Anterior cingulate cortex (tissue), 58 donors: ENCODE measurements at places on chromosomes 7 and 10.

DNA sequence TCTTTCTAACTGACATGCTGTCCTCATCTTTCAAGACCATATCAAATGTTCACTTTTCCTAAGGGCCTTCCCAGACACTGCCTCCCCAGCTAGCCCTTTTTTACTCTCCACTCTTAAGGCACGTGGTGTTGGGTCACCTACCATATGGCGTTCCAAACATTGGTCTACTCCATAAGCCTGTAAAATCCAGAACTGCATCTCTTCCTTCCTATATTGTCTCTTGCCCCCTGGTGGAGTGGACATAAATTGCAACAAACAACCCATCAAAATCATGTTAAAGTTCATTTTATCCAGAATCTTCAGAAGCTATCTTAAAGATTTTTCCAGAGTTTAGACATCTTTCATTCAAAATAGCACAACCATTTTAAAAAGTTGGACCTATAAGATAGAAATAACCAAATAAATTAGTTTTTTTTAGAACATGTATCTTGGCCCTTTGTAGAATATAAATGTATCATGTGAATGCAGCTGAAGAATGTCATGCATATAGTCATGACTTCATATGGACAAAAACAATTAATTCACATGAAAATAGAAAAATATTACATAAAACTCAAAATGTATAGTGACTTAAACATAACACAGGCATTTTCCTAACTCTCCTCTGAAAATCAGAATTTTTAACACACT lies 180.6 kb upstream of the CHRM2 start:
- no peak for DNase-seq

DNA sequence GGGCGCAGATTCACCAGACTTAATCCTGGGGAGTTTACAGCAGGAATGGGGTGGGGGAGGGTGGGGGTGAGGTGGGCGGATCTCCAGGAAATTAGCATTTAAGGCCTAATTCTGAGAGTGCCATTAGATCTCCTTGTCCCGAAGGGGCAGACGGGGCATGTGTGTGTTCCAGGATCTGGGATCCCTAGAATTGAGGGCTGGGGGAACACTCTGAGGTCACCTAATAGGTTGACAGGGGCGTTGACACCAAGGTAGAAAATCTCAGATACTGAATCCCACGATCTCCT lies 9.4 kb upstream of the EPHB4 start:
- no peak for DNase-seq

DNA sequence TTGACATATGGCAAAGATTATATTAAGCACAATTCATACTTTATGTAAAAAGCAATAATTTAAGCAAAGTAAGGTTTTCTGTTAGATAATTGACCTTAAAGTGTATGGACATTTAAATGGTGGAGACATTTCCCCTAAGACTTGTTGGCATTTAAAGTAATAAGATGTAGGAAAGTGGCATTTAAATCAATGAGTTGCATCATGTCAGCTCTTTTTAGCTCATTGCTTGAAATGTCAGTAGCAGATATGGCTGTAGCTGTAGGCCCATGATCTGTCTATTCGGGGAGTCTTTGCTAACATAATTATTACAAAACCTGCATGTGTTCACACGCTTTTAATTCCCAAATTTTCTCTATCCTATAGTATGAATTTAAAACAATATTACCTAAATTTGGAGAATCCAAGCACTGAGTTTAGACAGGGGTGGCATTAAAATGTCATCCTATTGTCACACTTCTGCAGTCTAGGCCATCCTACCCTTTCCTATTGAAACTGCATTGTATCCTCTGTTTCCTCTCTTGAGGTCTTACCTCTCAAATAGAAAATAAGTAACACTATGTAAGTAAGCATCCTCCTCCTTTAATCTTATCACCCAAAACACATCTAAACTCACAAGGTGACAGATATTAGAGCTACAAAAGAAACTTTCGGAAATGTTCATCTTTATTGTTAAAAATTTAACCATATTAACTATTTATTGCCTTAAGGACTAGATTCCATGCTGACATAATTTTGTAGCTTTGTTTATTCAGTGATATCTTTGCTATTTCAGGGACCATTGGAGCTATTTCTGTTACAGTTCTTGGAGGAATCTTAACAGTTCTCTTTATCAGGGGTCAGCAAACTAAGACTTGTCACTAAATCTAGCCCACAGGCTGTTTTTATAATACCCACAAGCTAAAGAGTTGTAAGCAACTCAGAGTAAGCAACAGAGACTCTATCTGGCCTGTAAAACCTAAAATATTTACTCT lies 91.2 kb downstream of the LCOR start:
- DNase-seq = no peak

DNA sequence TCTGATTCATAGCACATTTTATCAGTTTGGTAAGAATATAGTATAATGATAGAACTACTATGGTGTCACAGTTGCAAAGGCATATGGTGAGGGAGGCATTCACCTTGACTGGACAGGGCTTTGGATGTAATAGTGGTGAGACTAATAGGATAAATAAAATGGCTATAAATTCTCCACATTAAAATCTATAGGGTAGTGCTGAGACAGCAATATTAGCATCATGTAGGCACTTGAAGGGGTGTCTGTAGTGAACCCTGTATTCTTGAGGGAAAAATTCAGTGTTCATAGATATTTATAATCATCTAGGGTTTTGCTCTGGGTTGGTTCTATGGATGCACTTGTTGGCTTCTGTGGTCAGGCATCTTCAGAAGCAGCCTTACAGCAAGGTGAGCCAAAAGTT lies 59.3 kb upstream of the ICA1 start:
- DNase-seq = no peak

DNA sequence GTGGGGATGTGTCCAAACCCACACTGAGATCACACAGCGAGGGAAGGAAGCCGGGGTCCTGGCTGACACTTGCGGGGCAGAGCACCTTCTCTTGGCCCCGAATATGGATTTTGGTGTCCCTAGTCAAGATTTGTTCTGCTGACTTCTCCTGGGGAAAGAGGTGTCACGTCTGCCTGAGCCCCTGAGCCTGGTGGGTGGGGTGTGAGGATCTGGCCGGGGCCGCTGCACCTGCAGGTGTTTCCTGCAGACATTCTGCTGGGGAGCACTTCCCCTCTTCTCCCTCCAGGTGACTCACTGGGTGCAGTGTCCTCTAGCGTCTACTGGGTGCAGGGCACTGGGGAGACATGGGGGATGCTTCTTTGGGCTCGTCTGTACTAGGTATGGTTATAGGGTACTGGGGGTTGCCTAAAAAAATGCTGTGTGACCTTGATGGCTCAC lies 99.2 kb downstream of the GRK5 start:
- DNase-seq = no peak

DNA sequence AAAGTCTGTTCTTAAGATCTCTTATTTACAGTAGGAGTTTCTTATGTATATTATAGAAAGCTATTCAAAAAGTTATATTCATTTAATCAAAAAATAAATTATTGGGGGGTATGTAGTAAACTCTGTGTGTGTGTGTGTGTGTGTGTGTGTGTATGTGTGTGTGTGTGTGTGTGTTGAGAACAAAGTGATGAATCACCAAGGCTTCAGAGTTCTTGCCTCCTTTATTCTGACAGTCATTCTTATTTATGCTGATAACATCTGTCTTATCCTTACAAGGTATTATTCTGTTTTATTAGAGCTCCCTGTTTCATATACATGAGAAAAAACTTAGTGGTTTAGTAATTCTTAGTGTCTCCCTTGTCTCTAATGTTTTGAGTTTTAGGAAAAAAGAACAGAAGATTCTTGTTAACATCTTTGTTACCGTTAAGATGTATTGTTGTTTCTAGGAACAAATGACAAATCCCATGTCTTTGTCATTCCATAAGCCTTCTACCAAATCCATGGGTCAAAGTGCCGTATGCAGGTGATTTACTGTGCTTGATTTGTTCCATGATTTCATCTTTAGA lies 424.0 kb downstream of the EXOC4 start:
- DNase-seq = no peak

DNA sequence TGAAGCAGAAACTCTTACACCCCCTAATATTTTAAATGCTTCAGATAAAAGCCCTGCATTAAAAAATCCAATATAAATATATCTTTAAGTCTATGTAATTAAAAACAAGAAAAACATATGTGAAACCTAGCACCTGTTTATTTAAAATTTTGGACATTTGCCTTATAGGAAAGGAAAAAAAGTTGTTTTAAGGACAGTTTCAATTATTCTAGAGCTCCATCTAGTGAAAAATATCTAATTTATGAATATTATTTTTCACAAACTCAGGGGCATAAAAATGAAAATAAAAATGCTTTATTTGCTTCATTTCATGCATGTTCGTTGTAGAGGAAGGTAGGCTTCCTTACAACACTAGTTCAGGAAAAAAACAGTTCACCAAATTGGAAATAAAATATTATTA lies 26.1 kb downstream of the ENKUR start:
- no peak for DNase-seq
